ENCODE measurements at places on chromosomes 7 and 10.

- no peak for DNase-seq
Measured at GRCh38 chr10:101766306-101766705, 9.6 kb downstream of the FGF8 start.

- no peak for DNase-seq
Measured at GRCh38 chr10:62869958-62870357, 53.8 kb upstream of the EGR2 start.

DNA sequence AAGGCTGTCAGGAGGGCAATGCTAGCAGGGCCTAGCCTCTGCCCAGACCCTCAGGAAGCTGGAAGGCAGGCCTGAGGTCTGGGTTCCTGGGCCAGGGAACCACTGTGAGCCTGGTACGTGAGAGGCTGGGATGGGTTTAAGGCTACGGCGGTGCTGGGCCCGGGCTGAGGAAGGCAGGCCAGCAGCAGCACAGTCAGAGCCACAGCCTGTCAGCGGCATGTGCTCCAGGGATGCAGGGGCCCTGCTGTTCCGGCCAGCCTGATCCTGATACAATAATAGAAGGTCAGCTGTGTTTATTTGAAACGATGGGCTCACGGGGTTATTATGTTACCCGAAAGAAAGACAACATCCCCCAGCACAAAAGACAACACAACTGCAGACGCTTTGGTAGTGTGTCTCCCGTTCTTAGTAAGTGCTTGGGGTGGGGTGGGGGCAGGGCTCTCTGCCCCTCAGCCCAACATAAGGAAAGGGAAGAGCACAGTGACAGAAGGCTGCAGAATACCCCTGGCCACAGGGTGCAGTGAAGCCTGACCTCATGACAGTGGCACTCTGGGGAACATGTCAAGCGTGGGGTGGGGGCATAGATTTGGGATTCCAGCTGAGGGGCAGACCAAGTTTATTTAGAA is 95.0 kb downstream of the COL13A1 start:
- DNase-seq = no peak

GRCh38 chr7:115145512-115145911 is 223.6 kb downstream of the MDFIC start:
- DNase-seq = no peak

DNA sequence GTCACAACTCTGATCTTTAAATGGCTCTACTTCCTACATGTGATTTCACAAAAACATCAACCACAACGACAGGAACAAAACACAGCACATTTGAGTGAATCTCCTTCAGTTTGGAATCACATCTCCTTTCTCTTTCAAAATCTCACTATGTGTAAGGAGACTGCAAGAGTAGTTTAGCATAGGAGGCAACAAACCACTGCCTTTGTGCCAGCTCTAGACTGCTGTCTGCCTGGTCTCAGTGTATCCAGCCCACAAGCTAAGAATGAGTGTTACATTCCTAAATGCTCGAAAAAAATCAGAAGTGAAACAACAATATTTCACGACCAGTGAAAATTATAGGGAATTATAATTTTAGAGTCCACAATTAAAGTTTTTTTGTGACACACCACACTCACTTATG is 217.0 kb upstream of the STEAP4 start:
- no peak for DNase-seq

GRCh38 chr10:1603181-1603580 is 134.1 kb downstream of the ADARB2 start:
- DNase-seq = no peak

DNA sequence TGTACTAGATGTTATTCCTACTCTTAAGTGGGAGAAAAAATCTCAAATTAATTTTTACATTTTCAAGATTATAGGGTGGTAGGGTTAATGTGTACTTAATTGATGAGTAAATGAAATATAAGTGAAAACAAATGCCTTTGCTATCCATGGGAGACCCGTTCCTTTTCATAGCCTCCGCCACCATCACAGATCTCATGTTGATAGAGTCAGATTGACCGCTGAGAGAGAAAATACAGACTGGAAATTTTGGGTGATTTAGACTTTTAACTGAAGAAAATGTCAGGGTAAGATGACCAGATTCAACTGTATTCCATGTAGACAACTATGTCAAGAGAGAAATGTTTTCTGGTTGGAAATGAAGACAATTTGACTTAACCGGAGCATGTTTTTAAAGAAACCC is 446.2 kb downstream of the AUTS2 start:
- no peak for DNase-seq

GRCh38 chr10:12321641-12322040 is 27.7 kb upstream of the CAMK1D start:
- no peak for DNase-seq

GRCh38 chr7:142468871-142469665 is 211.2 kb upstream of the PRSS58 start:
- DNase-seq = no peak

DNA sequence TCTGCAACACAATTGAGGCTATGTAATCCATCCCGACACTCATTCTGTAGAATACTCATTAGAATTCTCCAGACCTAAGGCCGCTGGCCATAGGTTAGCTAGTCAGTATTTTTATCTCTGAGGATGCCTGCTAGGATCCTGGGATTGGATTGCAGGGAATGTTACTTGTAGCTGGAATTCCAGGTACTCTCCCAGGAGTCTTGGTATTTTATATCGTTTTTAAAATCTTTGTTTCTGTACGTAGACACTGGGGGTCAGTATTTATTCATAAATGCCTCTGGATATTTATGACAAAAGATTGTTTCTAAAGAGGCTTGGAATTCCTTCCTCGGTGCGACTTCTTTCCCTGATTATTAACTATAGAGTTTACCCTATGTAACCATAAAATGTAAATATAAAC is 40.1 kb downstream of the BPGM start:
- no peak for DNase-seq

DNA sequence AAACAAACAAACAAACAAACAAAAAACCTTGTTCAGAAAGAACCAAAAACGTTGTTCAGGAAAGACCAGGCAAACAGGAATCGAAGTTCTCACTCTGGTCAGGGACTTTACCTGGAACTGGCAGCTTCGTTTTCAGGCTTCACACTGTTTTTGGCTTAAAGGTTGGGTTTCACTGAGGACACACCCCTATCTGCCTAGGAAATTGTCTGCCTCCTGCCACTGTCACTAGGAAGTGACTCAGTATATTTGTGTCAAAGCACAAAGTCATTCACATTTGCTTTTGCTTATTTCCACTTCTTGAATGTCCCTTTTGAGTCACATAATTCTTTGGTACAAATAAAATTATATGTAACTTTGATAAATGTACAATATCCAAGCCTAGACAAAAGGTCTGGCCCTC is 37.9 kb downstream of the PNLIPRP3 start:
- DNase-seq = no peak

DNA sequence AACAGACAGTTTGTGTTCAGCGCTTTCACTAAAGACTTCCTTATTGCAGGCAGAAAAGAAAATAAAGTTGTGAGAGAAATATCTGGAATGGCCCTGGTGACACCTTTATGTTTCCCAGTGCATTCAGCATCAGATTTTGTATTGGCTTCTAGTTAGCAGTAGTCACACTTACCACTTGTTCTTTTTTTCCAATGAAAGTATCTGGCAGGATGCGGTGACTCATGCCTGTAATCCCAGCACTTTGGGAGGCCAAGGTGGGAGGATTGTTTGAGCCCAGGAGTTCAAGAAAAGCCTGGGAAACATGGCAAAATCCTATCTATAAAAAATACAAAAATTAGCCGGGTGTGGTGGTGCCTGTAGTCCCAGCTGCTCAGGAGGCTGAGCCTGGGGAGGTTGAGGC is 649.6 kb downstream of the LRMDA start:
- no peak for DNase-seq

DNA sequence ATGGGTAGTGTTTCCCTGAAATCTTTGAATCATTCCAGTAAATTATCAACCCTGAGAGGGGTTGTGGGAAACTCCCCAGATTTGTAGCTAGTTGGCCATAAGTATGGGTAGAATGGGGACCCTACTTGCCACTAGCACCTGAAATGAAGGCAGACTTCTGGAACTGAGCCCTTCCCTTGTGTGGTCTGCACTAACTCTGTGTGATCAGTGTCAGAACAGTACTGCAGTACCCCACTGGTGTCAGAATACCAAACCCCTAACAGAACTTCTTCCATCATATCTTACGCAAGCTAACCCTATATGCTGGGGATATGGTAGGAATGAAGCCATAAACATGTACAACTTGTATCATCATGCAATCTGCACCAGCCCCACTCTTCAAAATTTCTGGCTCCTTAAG is 50.8 kb downstream of the ABI1 start:
- no peak for DNase-seq

DNA sequence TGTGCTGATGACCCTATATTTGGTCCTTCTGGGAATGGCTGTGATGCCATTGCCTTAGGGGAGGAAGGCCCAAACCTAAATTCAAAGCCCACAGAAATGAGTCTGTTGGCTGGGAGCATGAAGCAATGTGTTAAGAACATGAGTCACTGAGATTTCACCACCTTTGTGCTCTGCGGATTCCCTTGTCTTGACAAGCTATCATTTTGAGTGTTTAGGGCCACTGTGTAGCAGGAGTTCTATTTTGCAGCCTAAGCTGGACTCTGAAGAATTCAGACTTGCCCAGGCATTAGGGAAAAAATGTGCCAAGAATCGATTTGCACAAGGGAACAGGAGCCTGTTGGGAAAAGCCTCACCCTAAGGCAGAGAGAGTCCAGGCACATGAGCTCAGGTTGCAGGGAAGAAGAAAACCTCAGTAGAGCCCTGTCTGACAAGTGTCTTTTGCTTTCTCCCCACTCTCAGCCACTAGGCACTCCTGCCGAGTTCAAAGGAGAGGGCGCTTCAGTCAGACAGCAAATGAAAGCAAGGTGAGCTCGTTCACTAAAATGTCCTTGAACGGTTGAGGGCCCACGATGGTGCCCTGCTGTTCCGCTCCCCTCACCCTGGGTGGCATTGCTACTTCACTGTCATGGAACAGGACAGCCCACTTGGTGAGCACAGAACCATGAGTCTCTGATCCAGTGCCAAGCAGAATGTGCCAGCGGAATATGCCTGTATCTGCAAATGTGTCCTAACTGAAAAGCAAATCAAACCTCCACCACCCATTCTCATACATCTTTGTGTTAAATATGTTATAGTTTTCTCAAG is 93.6 kb downstream of the PRLHR start:
- peak; percentile 60 for DNase-seq

- DNase-seq = no peak
Measured at GRCh38 chr7:74262639-74263398, 8.6 kb upstream of the RFC2 start.

DNA sequence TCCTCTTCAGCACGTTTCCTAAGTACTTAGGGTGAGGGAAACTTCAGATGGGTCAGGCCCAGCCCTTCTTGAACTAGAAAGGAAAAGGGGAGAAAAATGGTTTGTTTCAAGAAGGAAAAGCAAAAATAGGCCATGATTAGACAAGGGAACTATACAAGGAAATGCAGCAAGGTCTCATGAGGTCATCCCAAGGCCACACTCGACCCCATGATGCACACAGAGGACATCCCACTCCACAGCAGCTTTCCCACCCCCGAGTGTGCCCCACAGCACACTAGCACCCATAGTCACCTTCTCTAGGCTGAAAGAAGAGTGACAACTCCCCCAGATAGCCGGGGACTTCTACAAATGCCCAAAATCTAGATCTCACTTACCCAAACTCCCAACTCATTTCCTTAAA is 173.4 kb downstream of the FAM107B start:
- DNase-seq = no peak

DNA sequence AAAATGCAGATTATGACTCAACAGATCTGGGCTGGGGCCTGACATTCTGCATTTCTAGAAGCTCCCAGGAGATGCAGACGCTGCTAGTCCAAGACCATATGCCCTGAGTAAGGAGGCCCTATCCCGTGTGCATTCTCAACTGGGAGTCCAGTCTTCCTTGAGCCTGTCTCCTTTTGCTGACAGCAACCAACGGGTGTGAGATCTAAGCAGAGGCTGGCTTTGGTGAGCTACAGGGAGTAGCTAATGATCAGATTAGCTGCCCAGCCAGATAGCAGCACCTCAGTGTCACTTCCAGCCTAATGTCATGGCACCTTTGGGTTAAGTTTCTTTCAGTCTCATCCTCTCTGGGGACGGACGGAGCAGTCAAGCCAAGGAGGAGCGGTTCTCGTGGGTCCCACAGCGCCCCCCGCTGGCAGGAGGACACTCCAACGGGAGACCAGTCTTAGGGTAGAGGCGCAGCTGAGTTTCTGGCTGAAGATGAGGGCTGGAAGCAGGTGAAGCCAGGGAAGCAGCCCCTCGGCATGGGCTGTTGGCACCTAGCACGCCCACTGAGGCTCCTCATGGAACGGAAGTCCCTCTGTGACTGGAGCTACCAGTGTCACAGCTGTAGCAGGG is 154.0 kb downstream of the CCDC3 start:
- no peak for DNase-seq

DNA sequence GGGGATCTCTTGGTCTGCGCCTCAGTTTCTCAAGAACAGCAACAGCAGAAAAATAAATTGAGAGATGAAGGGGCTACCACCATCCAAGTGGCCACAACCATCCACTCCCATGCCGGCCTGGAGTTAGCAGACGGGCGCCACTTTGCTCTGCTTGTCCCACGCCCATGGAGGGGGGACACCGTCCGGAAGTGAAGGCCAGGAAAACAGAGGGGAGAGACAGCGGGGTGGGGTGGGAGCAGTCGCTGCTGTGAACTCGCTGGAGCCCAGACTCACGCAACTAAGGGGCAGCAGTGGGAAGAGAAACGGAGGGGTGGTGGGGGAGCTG is 135.4 kb downstream of the KIF20B start:
- no peak for DNase-seq

DNA sequence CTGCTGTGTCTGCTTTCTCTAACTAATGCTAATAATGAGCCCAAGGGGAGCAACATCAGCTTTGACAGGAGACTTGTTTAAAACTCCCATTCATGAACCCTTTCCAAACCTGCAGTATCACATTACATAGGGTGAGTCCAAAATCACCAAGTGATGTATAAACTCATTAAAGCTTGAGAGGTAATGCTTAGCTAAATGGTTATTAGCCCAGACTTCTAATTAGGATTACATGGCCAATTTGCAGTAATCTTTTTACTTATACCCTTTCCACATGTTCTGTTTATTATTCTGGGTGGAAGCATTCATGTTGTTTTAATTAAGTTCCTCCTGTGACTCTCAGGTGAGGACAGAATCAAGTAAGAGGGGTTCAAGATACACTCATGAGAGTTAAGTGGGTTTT is 17.5 kb downstream of the ZNF138 start:
- no peak for DNase-seq
